Fibroblast of pulmonary artery (primary cell): ENCODE measurements at places on chromosomes 7 and 10.

GRCh38 chr10:3783682-3784432 lies 1.2 kb downstream of the KLF6 start:
- peak; percentile 83 for DNase-seq

- no peak for DNase-seq
Measured at GRCh38 chr7:135154734-135155133, 6.9 kb downstream of the TMEM140 start.

DNA sequence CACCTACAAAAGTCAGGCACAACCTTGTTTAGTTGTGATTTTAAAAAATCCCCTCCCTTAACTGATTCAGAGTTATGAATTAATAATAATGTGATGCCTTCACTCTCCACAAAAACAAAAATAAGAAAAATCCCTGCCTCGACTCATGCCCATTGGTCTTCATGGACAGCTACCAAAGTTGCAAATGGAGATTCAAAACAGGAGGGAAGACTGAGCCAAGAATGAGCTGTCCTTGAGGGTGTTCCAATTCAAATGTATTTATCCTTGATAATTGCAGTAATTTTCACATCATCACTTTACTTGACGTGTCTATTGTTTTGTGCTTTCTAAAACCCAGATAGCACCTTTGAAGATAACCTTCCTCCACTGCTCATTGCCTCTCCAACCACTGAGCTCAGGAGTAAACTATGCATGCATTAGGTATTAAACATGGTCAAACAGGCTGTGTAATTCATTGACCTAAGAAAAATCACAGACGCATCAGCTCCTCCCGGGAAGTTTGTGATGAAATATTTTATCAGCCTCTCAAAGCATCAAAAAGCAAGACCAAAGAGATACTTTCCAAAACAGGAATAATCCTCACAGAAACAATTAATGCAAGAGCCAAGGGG lies 712.7 kb upstream of the IGFBP3 start:
- peak; percentile 22 for DNase-seq

DNA sequence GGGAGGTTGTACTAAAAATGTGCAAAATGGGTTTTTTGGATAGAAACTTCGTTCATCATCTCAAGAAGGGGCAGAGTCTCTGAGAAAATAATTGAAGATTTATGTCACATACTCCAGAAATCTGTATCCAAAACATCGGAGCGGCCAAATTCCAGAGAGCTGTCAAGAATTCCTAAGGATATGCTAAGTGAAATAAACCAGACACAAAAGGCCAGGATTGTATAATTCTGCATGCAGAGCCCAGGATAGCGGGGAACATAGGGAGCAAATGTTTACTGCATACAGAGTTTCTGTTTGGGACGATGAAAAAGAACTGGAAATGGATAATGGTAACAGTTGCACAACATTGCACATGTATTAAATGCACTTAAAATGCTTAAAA lies 224.2 kb upstream of the AUTS2 start:
- DNase-seq, result no peak

- DNase-seq, result no peak
Measured at GRCh38 chr10:133274751-133275683, 1.7 kb downstream of the ADAM8 start.

DNA sequence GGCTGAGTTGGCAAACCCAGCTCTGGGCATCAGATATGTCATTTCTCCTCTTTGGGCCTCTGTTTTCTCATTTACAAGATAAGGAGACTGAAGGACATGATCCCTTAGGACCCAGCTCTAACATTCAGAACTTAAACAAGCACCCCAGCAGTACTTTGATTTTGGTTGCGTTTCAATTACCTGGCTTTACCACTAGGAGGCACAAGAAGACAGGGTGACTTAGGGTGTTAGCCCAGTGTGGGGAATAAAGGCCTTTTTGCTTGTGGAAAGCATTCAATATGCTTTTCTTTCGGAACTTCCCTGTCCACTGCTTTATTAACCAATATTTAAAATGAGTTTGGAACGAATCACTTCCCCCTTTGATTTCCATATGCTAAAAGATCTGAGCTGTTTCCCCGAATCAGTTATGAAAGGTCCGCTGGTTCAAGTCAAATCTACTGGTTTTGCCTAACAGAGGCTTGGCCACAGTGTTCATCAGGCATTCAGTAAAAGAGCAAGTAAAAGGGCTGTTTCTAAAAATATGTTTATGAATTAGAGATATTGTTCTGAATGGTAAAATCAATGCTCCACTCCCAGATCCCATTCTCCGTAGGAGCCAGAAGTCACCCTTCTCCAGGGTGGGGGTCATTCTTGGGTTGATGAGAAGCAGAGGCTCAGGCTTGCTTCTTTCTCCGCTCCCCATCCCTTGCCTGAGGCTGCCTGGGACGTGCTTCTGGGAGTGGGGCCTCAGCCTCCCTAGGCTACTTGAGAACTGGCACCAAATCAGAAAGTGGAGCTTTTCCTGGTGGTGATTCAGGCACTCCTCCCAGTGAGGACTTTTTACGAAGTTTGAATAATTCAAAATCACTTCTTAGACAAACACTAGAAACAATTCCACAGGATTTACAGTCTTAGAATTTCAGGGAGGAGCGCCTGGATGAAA lies 105.5 kb downstream of the MYOF start:
- DNase-seq, result peak; percentile 94

DNA sequence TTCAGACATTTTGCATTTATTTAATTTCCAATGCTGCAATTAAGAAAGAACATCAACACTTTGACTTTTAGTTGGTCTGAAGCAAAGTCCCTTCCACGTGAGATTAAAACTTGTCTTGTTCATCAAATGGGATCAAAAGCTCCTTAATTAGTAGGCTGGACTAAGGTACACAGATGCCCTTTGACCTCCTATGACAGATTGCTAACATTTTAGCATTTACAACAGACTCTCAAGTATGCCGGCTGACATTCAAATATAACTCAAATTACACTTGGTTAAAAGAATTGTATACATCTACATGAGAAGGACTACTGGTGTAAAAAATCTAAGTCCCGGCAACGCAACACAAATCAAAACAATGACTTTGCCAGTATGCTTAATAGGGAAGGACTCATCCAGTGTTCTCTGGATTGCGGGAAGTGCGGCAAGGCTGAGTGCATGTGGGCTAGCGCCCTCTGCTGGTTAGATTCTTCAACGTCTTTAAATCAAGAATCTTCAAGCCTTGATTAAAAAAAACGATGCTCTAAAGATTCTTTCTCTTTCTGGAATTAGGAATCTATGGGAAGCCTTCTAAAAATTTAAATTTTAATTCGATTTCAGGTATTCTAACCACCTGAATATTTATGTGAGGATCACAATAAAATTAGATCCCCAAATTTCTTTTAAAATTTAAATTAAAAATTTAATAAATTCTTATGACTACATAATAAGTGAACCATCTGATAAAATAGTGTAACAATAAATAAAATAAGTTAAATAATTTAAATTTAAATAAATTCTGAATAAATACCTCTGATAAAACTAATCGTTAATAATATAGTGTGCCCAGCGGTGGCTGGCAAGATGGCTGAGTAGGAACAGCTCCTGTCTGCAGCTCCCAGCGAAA lies 444.7 kb downstream of the DGKB start:
- DNase-seq, result peak; percentile 93

- DNase-seq, result no peak
Measured at GRCh38 chr7:22425361-22425760, 68.4 kb upstream of the RAPGEF5 start.

- DNase-seq, result no peak
Measured at GRCh38 chr7:157016024-157016351, 5.5 kb upstream of the MNX1 start.
